ENCODE measurements at places on chromosomes 12 and 14. TPM values are rescaled to one million over a fixed set of nuclear protein-coding genes. Genes with fewer than 3 reads are reported as not detected.

- no peak overlapping the region for H3K27ac ChIP-seq
- H3K4me3 ChIP-seq, result no peak overlapping the region
- H3K27me3 ChIP-seq, result peaks cover 11% of the 10 kb centered on the region
These were observed 3.3 kb upstream of the KRT86 start for GRCh38 chr12:52271158-52271557.

DNA sequence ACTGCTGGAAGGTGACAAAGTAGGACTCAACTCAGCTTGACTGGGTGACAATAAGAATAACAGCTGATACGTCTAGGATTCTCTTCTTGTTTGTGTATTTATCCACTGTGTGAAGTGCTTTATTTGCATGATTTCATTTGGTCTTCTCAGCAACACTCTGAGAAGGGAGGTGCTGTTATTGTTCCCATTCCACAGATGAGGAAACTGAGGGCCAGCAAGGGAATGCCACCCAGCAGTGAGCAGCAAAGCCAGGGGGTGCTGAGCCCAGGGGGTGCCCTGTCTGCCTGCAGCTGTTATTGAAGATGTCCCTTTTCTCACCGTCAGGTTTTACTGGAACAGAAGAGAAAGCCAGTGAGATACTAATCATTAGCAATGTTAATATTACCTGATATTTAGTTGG, 62.8 kb downstream of the RNFT2 start:
- no peak overlapping the region for H3K4me3 ChIP-seq
- no peaks in the 10 kb centered on the region for H3K27me3 ChIP-seq
- DNase-seq, result no peak
- H3K4me1 ChIP-seq, result no peaks in the 10 kb centered on the region
- H3K27ac ChIP-seq, result no peak overlapping the region

- DNase-seq, result no peak
- peaks cover 7% of the 10 kb centered on the region for H3K4me1 ChIP-seq
- no peak overlapping the region for H3K4me3 ChIP-seq
- no peaks in the 10 kb centered on the region for H3K36me3 ChIP-seq
- H3K27me3 ChIP-seq, result peaks cover 3% of the 10 kb centered on the region
- H3K27ac ChIP-seq, result no peak overlapping the region
These were observed 38.1 kb upstream of the NPAS3 start for GRCh38 chr14:32900547-32900946.

- H3K36me3 ChIP-seq, result no peaks in the 10 kb centered on the region
- peaks cover 22% of the 10 kb centered on the region for H3K4me1 ChIP-seq
- H3K27me3 ChIP-seq, result no peaks in the 10 kb centered on the region
- peak; percentile 35 for DNase-seq
- H3K4me3 ChIP-seq, result no peak overlapping the region
- H3K27ac ChIP-seq, result no peak overlapping the region
These were observed 7.9 kb upstream of the NAA25 start for GRCh38 chr12:112116232-112117060.

DNA sequence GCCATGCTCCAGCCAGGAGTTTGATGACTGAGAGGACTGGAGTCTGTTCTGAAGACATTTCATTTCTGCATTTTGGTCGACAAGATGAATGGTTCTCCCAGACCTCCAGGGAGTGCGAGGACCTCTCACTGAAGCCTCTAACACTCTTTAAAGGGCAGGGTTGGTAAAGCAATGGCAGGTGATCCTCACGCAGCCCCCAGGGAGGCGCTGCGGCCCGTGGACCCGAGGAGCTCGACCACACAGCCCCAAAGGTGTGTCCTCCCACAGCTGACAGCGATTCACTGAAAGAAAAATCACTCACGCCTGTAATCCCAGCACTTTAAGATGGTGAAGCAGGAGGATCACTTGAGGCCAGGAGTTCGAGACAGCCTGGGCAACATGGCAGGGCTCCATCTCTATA, 183.8 kb upstream of the SFSWAP start:
- no peaks in the 10 kb centered on the region for H3K36me3 ChIP-seq
- no peak overlapping the region for H3K4me3 ChIP-seq
- no peak overlapping the region for H3K27ac ChIP-seq
- DNase-seq, result no peak
- H3K27me3 ChIP-seq, result no peaks in the 10 kb centered on the region

GRCh38 chr12:52391618-52392002, 6.2 kb upstream of the KRT84 start:
- no peaks in the 10 kb centered on the region for H3K27me3 ChIP-seq
- no peak for DNase-seq
- H3K4me1 ChIP-seq, result no peaks in the 10 kb centered on the region
- H3K36me3 ChIP-seq, result no peaks in the 10 kb centered on the region

ZBTB42 gene
- 1.6 TPM for total RNA-seq

PLA2G1B gene
- not detected for total RNA-seq

FOXA1 gene
- total RNA-seq, result not detected
